ENCODE measurements at places on chromosomes 12 and 14.

DNA sequence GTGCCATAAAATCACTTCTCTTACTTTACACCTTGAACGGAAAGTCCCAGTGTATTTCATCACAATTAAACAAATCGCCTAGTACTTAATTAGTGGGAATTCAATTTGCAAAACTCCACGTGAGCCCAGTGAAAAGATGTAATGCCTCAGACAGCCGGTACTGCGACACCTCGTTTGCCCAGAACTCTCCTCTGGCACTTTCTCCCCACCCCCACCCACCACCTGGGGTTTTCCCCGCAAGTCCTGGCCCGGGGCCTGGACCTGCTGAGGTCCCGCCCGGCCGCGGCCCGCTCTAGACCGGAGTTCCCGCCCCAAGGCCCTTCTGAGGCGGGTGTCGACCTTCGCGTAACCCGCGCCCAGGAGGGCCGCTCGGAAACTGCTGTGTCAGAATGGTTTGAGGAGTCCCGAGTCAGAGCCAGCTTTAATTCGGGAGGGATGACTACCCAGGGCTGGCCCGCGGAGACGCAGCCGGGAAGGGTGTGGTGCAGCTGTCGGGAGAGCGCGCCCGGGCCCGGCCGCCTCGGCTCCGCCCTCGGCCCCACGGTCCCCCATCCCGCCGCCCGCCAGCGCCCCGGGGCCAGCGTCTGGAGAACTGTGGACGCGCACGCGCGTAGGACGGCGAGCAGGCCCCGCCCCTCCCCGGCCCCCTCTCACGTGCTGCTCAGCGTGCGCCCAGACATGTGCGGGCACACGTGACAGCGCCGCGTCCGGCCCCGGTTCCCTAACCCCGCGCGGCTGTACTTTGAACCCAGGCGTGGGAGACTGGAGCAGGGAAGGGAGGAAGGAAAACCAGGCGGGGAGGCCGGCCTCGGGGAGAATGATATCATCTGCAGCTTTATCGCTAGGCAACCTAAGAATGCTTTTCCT, 10.8 kb downstream of the BHLHE41 start:
- peak; percentile 95 for DNase-seq

- DNase-seq: no peak
Observed at GRCh38 chr12:127687181-127687580, 579.8 kb upstream of the TMEM132C start.

GRCh38 chr14:100688598-100689461, 37.9 kb upstream of the DLK1 start:
- peak; percentile 39 for DNase-seq

DNA sequence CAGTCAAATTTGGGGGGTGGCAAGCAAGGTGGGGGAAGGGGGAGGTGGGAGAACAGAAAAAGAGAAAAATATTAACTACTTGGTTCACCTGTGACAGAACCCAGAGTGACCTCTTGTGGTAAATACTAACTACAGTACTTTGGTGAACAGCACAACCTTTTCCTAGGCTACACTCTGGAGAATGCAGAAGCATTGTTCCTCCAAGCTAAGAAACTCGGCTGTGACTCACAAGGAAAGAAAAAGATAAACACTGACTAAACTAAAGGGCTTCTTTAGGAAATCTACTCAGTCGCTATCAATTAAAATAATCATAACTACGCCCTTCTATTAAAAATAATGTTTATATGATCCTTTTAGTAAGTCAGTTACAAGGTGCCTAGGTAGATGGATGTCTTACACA, 5.4 kb downstream of the KCNH5 start:
- peak; percentile 58 for DNase-seq

DNA sequence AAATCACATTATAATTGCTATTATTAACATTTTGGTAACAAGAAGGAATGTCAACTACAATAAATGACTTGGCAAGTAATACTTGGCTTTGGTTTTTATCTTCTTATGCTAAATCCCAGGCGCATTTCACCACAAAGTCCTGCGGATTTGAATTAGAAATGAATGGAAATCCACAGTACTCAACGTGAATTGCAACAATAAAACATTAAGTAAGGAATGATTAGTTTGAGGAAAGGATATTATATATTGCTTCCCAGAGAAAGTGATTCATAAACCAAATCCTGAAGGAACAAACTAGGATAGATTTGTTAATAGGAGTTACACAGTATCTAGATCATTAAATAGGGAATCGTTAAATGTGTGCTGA, 1089.7 kb downstream of the TRHDE start:
- DNase-seq: no peak

DNA sequence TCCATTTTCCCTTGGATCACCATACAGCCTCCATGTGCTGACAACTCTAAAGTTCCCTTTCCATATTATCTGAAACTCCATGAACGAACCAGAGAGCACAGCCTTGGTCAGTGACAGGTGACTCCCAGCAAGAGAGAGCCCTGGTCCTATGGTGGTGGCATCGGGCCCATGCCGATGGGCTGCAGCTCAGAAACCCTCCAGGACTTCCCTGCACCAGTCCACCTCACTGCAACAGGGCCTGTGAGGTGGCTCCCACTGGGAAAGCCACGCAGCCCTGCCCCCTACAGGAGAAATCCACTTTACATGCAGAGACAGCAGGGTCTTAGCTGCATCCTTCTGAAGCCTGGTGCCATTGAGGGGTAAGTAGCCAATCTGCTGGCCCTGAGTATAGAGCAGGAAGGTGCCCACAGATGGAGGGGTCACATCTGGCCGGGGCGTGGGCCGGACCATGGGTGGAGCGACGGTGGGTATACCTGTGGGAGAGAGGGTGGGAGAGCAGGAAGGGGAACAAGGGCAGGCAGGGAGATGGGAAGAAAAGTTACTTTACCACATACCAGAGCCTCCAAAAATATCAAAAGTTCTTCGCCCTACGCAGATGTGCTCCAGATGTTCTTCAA, 24.7 kb downstream of the RTRAF start:
- peak; percentile 6 for DNase-seq

DNA sequence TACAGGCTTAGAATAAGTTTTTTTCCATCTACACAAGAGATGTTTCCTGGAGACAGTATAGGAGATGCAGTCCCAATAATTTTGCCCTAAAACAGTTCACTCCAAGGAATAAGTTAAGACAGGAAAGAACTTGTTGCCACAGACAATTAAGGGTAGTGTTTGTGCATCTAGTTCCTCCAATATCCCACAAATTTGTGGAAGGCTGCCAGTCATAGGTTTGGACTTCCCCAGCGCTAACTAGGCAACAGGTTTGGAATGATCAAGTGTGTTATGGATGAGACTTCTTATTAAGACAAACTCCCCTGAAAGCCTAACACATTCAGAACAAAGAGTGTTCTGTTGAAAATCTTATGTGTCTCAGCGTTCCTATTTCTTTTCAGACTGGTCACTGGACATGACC, 611.0 kb downstream of the CCER1 start:
- no peak for DNase-seq

GRCh38 chr12:123223241-123223668, 9.7 kb downstream of the MPHOSPH9 start:
- DNase-seq: no peak

DNA sequence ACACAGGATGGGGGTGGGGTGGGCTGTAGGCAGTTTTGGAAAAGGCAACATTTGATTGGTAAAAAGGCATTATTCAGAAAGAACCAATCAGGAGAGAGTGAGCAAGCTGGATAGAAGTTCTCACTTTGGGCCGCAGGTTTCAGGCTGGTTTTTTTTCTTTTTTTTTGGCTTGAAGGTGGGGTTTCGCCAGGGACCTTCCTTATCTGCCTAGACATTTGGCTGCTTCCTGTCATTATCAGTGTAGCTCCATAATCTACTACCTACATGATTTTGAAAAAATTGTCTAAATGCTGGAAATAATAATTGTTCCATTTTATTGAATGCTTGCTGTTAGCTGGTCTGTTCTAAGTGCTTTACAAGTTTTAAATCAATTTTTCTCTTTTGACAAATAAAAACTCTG, 649.0 kb downstream of the TMTC2 start:
- DNase-seq: no peak

DNA sequence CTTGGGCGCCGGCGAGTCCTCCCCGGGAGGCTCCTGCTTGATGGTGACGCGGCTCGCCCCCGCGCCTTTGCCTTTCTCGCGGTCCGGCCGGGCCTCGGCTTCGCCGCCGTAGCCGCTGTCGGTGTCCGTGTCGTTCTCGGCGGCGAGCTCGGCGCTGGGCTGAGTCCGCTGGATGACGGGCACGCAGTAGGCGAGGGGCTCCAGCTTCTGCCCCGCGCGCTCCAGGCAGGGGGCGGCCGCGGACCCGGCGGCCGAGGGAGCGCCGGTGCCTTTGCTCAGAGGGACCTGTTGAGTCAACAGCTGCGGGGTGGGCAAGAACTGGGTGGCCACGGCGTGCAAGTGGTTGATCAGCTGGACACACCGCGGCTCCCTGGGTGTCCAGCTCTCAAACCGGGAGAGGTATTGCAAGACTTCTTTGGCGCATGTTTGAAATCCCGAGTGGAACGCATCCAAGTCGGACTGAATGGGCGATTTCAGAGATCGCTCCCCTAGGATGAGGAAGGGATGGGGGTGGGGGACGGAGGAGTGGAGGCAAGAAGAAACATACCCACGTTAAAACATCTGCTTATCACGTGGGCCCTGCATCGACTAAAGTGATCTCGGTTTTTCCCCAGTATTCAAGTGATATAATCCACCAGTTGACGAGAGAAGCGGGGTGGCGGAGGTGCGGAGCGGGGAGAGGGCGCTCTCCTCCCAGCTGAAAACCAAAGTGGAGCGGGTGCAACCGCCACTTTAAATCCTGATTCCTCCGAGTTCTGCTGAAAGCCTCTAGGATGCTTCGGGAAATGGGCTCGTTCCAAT, 2.0 kb downstream of the BHLHE41 start:
- DNase-seq: no peak

GRCh38 chr14:59869381-59870255, 958 bp downstream of the RTN1 start:
- no peak for DNase-seq

DNA sequence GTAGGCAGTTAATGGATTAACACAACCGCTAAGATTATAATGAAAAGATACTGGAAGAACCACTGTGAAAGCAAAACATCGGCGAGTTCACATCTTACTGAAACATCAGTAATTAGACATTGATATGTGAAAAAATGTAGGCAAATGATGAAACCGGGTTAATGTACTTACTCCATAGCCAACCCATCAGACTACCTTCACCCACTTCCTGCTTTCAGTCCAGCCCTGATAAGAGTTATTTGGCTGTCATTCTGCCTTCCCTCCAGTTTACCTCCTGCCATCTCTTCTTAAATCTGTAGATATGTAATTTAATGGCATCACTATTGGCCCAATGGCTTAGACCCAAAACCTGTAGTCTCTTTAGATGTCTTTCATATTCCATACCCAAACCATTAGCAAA, 46.0 kb upstream of the LGR5 start:
- no peak for DNase-seq

DNA sequence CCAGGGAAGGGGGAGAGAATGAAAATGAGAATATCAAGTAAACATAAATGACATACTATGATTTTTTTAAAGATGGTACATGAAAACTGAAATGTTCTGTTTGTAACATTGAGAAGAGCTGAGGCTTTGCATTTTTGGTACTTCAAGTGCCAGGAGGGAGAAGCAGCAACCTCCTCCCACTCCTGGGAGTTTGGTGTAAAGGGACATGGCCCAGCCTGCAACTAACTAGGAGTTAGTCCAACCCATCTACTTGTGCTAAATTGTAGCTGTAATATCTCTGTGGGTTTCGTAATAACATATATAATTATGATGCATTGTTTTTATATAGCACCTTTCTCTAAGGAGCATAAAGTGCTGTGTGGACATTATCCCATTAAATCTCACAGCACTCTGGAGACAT, 517.5 kb downstream of the NELL2 start:
- no peak for DNase-seq

DNA sequence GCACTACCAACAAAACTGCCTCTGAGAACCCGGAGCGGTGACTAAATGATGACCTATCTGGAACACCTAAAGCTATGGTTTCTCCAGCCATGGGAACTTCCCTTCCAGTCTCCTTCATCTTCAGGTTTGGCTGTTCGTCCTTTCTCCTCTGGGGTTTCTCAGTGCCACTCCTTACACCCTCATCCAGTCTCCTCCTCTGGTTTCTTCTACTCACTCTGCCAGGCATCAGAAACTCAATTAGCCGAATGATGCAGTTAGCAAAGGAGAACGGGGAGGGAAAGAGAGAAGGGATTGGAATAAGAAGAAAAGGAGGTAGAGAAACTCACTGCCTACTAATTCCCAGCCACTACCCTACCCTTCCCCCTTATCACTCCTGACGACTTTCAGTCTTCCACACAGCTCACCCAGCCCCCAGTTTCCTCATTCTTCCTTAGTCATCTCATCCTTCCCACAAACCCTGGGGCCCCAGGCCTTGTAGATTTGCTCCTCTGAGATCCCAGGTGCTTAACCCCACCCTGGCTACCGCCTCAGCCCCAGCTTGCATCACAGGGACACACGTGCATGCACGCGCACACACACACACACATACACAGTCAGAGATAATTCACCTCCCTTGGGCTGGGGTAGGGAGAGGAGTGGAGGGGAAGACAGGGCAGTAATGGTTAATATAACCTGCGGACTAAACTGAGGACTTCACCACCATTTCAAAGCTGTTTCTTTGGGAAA, 13.0 kb downstream of the FGD6 start:
- DNase-seq: peak; percentile 96

DNA sequence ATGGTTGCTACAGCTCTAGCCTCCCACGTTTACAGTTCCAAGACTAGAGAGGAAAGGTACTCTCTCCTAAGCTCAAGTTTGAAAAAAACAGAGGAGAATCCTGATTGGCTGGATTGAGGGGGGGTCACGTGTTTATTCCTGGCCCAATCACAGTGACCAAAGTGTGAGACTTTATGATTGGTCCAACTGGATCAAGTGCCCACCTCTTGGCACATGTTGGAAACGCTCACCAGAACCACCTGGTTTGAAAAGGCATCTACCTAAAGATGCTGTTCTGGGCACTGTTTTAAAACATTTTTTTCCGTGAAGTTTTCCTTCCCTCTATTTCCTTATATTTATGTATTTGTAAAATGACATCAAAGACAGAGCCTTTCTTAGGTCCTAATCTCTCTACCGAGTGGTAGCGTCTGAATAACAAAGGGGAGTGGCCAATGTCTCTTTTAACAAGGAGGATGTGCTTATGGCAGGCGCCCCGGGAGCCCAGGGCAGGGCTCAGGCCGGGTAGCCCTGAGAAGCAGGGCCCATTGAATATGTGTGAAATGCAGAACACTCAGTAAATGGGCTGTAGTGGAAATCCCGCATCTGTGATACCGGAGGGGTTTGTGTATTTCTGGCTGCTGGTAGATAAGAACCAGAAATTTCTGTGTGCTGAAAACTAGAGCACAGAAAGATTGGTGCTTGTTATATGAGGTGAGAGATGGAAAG, 146.2 kb downstream of the ATP23 start:
- peak; percentile 42 for DNase-seq

- no peak for DNase-seq
Observed at GRCh38 chr12:92912672-92913071, 16.4 kb downstream of the EEA1 start.

GRCh38 chr14:66395300-66395699, 90.9 kb upstream of the CCDC196 start:
- DNase-seq: no peak

Measured in trophoblast cell (in vitro differentiated cells and primary cell).